Left cardiac atrium (tissue), 4 donors: ENCODE measurements at places on chromosomes 2 and 18. TPM values are rescaled to one million over a fixed set of nuclear protein-coding genes. Genes with fewer than 3 reads are reported as not detected.

DNA sequence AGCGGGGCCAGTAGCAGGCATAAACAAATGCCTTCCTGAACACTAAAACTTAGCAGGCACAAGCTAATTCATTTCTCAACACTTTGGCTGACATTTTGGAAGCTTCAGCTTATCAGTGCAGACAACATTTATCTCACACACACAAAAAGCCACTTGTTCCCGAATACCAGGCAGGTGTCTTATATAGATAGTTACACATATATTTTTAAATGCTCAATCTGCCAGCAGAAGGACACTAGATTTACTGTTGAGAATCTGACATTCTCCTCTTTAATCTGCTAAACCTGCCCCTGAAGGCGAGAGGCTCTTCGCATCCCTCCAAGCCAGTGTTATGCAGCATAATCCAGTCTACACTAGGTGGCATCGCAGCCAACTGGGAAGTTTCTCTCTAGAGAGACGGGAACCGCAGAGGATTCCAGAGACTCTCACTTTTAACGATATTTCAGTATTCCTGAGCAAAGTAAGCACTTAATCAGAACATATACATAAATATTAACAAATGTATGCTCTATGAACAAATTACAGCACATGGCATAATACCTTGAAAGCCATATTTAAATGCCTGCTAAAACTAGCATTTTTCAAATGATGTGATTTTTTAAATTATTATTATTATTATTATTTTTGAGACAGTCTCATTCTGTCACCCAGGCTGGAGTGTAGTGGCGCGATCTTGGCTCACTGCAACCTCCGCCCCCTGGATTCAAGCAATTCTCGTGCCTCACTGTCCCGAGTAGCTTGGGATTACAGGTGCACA is 90.2 kb upstream of the SCG2 start:
- peak; percentile 53 for DNase-seq

- peak; percentile 74 for DNase-seq
These were observed 68.3 kb downstream of the TNS1 start for GRCh38 chr2:217934321-217935131.

DNA sequence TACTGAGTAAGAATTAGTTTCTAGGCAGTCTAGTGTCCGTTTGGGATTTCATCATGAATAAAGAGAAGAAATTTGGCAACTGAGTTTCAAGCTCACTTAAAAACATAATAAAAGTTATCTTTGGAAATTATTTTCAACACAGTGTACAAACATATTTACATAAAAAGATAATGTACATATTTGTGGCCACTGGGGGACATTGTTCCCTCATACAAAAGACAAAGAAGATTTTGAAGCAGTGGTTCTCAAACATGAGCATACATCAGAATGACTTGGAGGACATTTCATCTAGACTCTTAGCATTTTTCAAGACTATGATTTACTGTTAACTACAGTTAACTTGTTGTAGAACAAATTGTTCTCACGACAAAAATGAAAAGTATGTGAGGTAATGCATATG is 15.7 kb upstream of the TTC21B start:
- DNase-seq, result no peak

DNA sequence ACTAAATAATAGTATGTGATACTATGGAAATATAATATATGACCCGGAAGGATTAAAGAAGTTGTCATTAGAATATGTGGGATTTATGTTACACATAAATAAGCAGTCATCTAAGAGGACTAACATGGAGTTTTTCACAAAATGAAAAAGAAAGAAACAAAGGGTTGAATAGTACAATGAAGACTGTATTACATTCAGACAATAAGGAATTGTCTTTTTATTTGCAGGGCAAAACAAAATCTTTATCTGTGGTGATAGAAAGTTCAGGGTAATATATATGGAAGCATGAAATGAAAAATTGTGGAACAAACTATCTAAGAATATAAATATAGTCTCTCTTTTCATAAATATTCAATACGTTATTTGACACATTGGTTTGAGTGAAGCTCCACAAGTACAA is 5.8 kb downstream of the ERMN start:
- DNase-seq, result no peak

DNA sequence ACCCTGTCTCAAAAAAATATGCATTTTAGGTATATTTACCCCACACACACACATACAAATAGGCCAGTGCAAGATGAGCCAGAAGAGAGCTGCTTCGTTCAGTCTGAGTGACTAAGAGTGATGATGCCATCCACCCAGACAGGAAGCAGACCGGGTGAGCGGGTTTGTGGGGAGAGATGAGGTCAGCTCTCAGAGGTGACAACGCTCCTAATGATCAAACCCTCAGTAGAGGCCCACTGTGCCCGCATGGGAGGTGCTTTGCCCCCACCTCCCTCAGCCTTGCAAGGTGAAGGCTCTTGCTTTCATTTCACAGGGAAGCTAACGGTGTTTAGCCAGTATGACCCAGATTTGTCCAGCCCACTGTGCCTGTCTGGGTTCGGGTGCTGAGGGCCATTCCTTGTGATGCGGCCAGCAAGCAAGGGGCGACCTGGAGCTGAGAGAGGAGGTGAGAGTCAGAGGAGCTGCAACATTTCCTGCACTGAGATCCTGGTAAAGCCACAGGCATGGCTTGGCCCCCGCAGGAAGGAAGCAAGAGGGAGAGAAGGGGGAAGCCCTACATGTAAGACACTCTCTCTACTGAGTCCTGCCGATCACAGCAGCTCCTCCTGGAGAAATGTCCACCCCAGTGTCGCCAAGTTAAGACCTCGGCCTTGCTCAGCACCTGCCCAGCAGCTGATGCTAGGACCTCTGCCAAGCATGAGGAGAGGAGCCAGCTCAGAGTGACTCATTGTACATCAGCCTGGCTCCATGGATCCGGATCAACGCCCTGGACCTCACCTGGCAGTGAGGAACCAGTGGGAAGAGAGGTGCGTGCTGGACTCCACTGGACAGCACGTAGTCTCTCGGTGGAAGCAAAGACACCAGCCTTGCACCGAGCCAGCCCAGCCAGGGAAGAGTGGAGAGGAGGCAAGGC is 37.0 kb downstream of the NIFK start:
- DNase-seq, result no peak

GRCh38 chr2:78701546-78701945 is 324.0 kb upstream of the REG3G start:
- DNase-seq, result no peak

DNA sequence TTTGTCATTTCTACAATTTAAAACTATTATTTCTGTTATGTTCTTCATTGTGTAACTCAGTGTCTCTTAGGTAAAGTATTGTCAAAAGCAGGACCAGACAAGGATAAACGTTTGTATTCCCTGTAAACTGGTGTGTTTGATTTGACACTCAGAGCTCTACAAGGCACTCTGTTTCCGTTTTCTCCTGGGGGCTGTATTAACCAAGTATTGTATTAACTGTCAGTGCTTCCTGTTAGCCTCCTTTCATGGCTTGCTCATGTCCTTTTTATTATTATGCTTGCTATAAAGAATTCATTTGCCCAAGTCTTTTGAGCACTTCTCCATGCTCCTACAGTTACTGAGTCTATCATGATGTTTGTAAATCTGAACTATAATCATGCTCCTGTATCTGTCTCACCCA is 323.7 kb downstream of the LPIN1 start:
- DNase-seq, result no peak

GRCh38 chr2:106339609-106340008 is 128.6 kb downstream of the RGPD3 start:
- no peak for DNase-seq

- no peak for DNase-seq
These were observed 87.2 kb upstream of the NXPH2 start for GRCh38 chr2:138867341-138867740.

DNA sequence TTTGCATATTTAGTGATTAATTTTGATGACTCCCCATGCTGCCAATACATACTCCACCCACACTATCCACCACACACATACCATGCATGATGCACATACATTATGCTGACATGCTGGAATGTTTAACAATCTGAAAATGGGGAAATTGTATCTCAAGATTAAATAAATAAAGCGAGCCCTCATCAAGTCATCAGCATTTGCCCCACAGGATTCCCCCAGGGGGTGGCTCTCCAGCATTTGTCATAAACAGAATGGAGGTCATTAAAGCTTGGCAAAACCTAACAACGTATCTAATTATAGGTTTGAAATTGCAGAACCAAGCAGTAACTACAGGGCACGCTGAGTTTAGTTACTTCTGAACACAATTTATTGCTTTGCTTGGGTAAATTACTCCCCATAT is 141.2 kb upstream of the TACR1 start:
- DNase-seq, result no peak

DNA sequence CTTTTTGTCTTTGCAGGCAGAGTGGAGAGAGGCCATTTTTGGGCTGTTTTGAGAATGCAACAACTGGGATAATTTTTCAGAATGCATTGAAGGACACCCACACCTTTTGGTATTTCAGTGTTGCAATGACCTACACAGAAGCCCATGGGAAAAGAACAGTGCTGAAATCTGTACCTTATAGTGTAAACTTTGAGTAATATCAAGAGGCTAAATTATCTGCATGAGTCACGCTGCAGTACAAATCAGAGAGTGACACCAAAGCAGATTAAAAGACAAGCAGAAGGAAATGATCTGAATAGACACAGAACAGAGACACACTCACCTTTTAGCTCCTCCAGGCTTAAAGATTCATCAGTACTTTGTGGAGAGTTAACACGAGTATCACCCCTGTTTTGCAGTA is 265.3 kb downstream of the PAX3 start:
- DNase-seq, result no peak

DNA sequence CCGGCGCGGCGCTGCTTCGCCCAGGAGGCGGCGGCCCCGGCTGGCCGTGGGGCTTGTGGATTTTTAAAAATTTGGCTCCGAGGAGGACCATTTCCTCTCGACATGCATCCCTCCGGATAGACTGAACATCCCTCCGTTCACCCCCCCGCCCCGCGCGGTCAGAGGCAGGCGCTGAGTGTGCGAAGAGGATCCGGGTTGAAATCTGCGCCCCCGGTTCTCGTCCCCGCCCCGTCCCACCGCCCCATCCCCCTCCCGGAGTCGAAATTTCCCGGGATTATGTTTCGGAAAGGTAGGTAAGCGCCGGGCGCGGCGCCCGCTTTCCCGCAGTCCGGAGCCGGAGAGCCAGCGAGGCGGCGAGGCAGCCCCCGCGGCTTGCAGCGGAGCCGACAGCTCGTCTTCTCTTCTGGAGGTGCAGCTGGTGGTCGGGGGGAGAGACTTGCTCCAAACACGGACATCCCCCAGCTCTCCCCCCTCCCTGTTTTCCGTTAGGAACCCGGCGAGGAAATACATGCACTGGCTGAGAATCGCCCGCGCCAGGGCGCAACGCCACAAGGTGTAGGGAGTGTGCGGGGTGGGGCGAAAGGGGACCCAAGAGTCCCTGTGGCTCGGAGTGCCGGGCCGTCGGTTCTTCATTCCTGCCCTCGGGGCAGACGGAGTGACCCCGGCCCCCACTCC is at the start of gene PRKCE:
PRKCE (plus strand) TSS at position 261 of the 675 bp plus-strand sequence.
- DNase-seq, result peak; percentile 76

DNA sequence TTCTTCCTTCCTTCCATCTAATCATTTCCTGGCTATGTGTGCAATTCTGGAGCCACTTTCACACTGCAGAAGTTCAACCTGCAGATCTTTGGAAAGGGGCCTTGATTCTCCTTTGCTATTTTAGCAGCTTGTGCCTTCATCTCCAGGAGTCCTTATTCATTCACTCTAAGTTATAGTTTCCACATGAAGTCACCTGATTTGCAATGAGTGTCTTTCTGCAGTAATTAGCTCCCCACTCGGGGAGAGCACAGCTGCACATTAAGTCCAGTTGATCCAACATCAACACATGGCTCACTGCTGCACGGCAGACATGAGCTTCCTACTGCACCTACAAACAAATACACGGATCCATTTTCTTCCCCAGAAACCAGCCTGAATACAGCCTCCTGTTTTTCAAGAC is 323.1 kb upstream of the TNP1 start:
- no peak for DNase-seq

DNA sequence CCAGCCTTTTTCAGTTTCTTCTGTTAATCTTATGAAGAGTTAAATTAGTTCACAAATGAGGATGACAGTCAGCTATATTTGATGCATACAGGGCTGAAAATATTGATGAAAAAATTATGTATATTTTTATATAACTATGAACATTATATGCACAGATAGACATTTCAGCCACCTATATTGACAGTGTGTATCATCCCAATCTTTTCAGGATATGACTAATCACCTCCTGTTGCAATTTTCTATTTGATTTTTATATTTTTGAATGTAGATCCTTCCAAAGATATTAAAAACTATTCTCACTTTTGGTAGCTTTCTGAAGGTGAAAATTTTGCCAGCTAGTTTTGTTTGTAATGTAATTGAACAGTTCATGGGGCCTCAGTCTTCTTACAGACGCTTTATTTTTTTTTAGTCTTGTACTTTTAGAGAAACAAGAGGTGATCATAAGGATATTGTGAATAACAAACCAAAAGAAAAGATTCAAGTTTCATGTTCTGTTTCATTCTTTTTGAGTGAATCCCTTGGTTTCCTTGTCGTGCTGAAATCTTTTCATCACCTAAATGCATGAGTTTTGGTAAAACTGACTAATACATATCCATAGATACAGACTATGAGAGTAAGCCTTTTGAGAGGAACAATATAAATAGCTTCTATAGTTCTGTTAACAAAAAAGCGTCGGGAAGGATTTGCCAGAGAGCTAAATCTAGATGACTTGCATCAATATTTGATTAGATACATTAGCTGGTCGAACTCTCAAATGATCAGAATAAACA is 123.1 kb downstream of the ARHGAP15 start:
- DNase-seq, result no peak

- peak; percentile 54 for DNase-seq
These were observed 170.5 kb downstream of the FMNL2 start for GRCh38 chr2:152505495-152505906.

FABP1 gene
- not detected for total RNA-seq

MC2R gene
- total RNA-seq, result not detected

GALNT3 gene
- 0.35 TPM for total RNA-seq

FECH gene
- total RNA-seq, result 25.2 TPM

ZC3H8 gene
- 10.0 TPM for total RNA-seq
